ENCODE measurements at places on chromosomes 16 and 17.
A peak's percentile ranks its signal among the peaks of the same experiment; 100 is the strongest.

GRCh38 chr16:86919078-86919477 lies 340.7 kb downstream of the FOXL1 start:
- DNase-seq = no peak

- DNase-seq = peak; percentile 91
These were observed 30.6 kb upstream of the ETV4 start for GRCh38 chr17:43576563-43577229.

GRCh38 chr16:1777375-1778199 lies 4.7 kb upstream of the MRPS34 start:
- DNase-seq = no peak

DNA sequence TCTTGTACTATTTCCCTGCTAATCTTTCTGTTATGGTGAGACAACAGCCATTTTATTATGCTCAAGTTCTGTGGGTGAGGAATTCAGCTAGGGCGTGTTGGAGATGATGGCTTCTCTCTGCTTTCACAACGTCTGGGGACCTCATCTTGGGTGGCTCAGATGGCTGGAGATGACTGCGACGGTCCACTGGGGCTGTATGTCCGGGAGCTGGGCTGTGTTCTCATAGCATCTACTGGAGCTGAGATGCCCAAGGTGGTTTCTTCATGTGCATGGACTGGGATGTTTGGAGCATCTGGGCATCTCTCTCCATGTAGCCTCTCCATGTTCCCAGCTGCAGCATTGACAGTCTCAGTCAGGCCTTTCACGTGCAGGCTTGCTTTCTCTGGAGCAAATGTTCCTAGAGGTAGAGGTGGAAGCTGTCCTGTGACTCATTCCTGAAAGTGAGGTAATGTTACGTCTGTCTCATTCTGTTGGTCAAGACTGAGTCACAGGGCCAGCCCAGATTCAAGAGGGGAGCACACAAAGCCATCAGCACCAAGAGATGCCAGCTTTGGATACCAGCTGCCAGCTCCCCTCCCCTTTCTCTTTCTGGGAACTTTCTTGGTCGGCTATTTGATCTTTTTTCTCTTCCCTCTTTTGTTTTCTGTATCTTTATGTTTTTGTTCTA lies 96.2 kb downstream of the RAP1GAP2 start:
- no peak for DNase-seq

GRCh38 chr17:64771980-64772844 lies 110.1 kb upstream of the SMURF2 start:
- no peak for DNase-seq

- no peak for DNase-seq
These were observed 23.6 kb downstream of the SEZ6 start for GRCh38 chr17:28982131-28982793.

- peak; percentile 93 for DNase-seq
These were observed 7.3 kb downstream of the CDH13 start for GRCh38 chr16:82633964-82634600.

GRCh38 chr16:3879887-3880564 lies 487 bp downstream of the CREBBP start:
- DNase-seq = peak; percentile 89

DNA sequence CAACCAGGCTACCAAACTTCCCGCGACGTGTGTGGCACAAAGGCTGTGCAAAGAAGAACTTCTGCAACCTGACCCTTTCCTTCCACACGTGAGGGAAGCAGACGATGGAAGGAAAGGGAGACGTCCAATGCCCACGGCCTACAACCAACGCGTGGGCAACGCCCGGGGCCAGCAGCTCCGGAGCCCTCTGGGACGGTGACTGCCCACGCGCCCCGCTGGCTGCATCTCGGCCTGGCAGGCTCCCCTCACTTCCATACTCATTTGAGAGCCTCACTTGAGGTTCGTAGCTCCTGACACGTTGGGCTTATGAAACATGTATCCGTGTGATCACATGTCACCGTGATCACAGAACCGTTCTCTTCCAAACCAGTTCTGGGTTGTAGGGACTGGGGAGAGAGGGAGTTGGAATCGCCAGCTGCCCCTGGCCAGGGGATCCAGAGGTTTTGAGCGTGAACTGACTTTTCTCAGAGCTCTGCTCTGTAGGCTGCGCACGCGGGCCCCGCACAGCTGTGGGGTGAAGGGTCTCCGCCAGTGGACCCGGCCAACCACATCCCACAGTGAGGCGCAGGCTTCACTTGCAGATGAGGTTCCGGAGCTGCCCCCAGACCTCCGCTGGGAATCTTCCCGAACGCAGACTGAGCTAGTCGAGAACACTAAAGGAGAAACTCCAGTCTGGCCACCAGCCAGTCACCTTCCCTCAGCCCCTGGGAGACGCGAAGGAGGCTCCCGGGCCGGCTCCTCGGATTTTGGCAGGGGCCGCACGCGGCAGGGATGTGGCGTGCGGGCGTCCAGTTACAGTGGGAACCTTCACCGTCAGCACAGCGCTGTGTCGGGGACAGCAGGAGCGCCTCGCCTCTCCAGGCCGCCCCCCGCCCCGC lies 1.0 kb downstream of the LMF1 start:
- peak; percentile 71 for DNase-seq

DNA sequence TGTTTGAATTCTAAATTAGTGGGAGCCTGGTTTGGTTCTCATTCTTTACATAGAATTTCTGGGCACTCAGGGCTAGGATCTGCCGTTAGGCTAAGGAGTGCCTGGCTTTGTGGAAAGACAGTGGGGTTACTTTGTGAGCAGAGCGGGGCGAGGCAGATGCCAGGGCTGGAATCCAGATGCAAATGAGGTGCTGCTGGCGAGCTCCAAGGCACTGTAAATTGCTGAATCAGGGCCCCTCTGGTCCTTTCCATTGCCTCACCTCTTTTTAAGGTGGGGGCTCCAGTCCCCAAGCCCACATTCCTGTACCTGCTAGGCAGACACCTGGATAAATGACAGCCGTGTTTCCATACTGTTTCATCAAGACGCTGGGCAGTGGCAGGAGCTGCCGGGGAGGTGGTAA lies 33.8 kb downstream of the PIPOX start:
- DNase-seq = no peak

DNA sequence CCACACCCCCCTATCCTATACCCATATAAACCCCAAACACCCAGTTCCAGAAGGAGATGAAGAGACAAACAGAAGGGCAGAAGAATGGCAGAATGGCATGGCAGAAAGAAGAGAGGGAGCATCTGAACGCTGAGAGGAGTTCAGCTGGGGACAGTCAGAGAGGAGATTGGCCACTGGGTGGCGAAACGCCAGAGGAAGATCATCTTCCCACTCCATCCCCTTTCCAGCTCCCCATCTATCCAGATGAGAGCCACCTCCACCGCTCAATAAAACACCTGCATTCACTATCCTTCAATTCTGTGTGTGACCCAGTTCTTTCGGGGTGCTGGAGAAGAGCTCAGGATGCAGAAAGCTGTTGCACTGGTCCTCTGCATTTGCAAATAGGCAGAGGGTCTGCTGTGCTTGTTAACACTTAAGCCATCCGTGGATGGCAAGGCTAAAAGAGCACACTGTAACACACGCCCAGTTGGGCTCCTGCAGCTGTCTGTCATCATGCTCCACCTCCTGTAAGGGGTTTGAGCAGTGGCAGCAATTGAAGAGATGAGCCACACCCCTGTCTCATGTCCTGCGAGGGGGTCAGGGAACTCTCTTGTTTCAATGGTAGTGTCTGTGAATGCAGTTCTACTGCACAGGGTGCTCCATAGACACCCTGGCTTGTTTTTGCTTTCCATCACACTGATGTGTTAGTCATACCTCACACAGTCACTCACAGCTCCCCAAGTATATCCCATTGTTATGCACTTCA lies 1034.8 kb upstream of the RBFOX1 start:
- no peak for DNase-seq

- DNase-seq = no peak
These were observed 66.1 kb upstream of the SIAH1 start for GRCh38 chr16:48451323-48451722.

DNA sequence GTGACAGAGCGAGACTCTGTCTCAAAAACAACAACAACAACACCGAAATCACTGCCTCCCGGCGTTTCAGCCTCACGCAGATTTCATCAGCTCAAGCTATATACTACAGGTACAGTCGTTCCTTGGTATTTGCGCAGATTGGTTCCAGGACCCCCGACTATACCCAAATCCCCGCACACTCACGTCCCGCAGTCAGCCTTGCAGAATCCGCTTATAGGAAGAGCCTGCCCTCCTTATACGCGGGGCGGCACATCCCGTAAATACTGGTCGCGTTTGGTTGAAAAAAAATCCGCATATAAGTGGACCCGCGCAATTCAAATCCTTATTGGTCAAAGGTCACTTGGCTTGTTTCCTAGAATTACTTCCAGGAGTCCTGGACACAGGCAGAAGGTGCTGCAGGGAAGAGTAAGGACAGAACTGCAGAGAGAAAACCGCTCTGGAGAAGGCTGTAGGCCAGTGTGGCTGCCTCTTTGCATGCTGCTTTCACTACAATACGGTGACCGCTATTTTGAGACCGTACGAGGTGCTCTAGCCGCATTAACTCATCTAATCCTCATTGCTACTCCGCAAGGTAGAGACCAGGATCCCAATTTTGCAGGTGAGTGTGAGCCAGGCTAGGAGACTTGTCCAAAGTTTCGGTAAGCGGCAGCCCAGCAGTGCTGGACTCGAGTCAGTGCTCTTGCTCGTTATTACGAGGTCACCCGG lies 718 bp downstream of the NDUFAB1 start:
- no peak for DNase-seq

GRCh38 chr17:55086635-55087058 lies 118.1 kb downstream of the STXBP4 start:
- DNase-seq = peak; percentile 15

DNA sequence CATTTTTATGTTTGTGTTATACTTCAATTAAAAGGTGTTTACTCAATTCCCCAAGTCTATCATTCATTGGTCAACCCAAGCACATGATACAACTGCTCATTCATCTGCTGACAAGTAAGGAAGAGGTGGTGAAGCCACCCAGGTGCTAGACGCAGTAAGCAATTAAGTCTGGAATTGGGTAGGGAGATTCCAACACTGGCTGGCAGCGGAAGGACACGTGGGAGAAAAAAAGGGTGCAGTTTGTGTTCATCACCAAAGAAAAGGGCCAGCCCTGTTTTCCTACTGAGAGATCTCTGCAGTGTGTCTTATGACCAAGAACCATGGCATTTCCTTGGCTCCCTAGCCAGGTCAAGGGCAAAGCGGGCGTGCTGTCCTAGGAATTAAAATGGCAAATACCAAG lies 11.8 kb upstream of the ZNF23 start:
- DNase-seq = no peak

DNA sequence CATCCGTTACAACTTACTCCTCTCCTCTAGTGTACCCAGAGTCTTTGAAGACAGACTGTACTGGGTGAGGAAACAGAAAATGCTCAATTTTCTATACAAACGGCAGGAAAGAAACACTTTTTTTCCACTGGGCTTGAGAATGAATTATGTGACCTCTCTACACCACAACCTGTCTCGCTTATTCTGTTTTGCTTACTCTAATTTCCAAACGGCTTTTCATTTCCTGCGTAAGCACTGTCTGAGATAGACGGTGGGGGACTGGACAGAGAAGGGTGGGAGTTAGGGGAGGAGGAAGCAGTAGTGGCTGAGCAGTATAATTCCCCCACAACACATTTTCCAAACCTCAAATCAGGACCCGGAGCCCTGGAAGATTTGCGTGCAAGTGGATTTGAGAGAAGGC lies 191.4 kb upstream of the SDK2 start:
- no peak for DNase-seq

GRCh38 chr17:73643001-73643851 lies 1.0 kb downstream of the SDK2 start:
- peak; percentile 61 for DNase-seq

DNA sequence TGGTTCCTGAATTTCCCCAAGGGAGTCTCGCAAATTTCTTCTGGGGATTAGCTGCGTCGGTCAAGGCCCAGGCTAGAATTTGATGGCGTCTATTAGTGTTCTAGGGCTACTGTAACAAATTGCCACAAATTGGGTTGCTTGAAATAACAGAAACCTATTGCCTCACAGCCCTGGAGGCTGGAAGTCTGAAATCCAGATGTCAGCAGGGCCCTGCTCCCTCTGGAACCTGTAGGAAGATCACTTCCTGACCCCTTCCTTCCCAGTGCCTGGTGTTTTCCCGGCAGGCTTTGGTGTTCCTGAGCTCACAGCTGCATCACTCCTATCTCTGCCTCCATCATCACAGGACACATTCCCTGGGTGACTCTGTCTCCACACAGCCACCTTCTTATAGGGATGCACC lies 24.4 kb downstream of the DHRS7C start:
- no peak for DNase-seq

GRCh38 chr17:40854175-40854814 lies 12.7 kb downstream of the KRT12 start:
- no peak for DNase-seq

- DNase-seq = no peak
These were observed 8.9 kb upstream of the TNS4 start for GRCh38 chr17:40510328-40510648.

GRCh38 chr17:41650794-41651624 lies 26.6 kb upstream of the KRT17 start:
- peak; percentile 95 for DNase-seq

- DNase-seq = no peak
These were observed 98.6 kb downstream of the GNAO1 start for GRCh38 chr16:56289862-56290261.

DNA sequence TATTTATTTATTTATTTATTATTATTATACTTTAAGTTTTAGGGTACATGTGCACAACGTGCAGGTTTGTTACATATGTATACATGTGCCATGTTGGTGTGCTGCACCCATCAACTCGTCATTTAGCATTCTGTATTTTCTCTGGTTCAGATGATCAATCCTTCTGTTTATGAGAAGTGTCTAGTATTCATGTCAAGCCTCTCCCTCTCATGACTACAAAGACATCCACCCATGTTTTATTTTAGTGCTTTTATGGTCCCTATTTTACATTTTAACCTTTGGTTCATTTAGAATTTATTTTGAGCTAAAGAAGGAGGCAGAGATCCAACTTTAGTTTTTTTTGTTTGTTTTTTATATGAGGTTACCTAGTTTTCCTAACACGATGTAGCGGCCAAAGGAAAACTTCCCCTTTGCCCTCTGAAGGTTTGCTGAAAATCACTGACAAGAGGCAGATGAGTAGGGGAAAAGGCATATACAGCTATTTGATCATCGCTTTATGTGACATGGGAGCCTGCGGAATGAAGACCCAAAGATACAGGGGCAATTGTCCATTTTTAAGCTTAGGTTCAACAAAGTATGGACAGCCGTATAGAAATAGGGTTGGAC lies 22.4 kb upstream of the AQP8 start:
- no peak for DNase-seq

DNA sequence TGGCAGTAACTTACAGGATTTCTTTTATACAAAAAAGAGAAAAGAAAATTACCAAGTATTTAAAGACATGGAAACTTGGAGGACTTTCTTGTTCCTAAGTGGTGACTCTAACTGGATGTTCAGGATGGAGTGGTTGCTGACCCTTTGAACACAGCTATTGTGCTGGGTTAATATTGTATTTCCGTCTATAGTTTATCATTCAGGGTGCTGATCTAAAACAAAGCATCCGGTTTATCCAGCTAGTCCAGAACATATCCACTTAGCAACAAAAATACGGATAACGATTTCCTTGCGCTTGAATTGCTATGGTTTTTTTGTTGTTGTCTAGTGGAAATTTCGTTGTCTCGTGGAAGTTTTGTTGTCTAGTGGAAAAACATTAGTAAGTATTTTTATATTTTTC lies 38.2 kb downstream of the SNTB2 start:
- DNase-seq = no peak

- DNase-seq = no peak
These were observed 27.8 kb downstream of the TMEM92 start for GRCh38 chr17:50301891-50302584.

Data from tongue (tissue), 3 donors.